Ureter (tissue), 1 donor: ENCODE measurements at places on chromosomes 11 and 22.

DNA sequence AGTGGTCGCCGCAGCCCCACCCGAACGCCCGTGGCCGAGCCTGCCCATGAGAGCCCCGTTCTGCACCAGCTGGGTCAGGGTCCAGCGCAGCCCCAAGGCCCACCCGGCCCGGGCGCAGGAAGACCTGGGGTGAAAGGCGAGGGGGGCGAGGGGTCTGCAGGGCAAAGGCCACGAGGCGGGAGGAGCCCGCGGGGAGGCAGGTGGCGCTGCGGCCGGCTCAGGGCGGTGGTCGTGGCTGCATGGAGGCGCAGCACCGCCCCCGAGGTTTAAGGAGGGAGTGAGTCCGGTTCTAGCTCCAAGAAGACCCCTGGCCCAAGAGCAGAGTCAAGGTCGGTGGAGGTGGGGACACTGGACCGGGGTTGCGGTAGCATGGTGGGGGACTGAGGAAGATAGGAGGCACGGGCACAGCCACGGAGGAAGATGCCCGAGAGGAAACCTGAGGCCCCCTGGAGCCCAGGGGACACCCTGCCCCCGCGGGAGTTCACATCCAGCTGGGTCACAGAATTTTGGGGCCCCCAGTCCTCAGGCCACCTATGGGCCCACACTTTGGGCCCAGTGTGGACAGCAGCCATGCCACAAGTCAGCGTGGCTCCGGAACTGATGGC, 514 bp upstream of the HDAC10 start:
- no peak for DNase-seq

- DNase-seq: no peak
Observed at GRCh38 chr11:79028225-79028624, 412.6 kb downstream of the TENM4 start.

DNA sequence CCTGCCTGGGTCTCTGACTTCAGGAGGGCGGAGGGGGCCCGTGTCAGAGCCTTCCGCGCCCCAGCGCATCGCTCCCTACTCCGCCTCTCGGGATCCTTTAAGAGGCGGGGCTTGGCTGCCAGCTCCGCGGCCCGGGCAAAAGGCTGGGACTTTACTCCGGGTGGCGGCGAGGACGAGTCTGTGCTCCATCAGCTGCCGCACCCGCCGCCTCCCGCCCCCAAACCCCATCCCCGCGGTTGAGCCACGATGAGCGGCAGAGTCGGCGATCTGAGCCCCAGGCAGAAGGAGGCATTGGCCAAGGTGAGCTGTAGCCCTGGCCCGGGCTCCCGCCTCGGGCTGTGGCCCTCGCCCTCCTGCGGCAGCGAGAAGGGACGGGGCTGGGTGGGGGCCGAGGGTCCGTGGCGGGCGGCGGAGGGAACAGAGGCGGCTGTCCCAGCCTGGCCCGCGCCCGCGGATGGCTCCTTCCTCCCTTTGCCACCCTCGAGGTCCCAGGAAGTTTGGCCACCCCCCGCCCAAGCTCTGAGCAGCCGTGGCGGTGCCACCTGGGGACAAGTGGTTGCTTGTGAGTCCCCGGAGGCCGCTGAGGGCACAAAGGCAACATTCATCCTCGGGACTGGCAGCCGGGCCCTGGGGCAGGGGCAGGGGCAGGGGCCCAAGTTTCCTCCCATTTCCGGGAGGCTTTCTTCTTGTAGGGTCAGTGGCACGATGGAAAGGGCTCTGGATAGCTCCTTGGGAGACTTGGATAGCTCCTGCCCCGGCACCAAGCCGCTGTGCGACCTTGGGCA, at the start of gene SEC14L2:
TSS of gene SEC14L2 (plus strand) at position 148 of the 785 bp plus-strand sequence. CDS start at position 247, 99 bp downstream.
- peak; percentile 64 for DNase-seq

DNA sequence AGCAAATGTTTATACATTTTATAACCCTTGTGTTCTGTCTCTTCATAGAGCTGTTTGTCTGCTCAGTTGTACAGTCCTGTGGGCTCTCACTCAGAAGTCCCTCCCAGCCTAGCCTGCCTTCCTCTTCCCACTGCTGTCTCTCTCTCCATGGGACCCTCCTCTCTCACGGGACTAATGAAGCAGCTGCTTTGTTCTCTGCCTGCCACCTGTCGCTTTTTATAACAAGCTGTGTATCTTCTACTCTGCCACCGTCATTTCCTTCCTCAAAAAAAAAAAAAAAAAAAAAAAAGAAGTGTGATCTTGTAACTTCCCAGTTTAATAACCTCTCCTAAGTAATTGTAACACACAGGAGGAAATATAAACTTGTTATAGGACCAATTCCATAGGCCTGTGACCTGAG, 92.2 kb upstream of the ALKBH3 start:
- DNase-seq: no peak

GRCh38 chr22:24532075-24532474, 22.9 kb downstream of the GUCD1 start:
- DNase-seq: no peak

GRCh38 chr22:43957871-43958270, 2.6 kb downstream of the SAMM50 start:
- DNase-seq: no peak

DNA sequence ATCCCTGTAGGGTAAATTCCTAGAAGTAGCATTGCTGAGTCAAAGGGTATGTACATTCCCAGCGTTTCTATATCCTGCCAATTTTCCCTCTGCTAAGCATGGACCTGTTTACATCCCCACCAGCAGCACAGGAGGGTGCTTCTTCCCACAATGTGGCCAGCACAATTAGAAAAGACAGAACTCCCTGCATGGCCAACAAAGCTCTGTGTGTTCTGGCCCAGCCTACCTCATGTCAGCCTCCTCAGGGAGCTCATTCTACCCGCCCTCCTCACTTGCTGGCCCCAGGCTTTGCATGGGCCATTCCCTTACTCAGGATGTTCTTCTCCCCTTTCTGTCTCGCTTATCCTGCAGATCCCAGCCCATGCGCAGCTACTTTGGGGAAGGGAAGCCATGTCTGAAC, 186.1 kb downstream of the DSCAML1 start:
- no peak for DNase-seq

DNA sequence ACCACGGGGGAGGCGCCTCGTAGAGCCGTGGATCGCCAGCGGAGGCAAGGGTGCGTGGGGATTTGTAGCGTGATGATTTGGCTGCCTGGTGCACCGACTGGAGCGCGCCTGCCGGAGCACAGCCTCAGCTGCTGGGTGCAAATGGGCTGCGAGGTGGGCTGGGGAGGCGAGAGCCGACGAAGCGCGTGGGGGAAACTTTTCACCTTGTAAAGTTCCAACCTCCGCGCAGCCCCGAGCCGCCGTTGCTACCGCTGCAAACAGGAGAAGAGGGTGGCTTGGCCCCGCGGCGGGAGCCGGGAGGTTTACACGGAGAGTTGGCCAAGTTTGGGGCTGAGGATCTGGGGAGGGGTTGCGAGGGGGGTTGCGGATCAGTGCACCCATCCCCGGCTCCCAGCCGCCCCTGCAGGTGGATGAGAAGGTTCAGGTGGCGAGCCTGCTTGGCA, 528 bp downstream of the FAT3 start:
- peak; percentile 42 for DNase-seq

DNA sequence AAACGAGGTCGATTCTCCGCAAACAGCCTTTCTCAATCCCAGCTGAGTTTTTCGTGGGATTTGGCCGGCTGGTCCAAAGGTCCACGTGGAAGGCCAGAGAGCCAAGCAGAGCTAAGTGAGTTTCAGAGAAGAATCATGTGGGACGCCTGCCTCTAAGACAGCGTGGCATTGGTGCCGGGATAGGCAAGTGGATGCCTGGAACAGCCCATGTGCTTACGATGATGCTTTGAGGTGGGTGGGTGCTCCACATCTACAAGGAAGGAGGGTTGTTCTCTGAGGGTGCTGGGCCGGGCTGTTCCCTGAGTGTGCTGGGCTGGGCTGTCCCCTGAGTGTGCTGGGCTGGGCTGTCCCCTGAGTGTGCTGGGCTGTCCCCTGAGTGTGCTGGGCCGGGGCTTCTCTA, 41.4 kb downstream of the MUC2 start:
- no peak for DNase-seq

DNA sequence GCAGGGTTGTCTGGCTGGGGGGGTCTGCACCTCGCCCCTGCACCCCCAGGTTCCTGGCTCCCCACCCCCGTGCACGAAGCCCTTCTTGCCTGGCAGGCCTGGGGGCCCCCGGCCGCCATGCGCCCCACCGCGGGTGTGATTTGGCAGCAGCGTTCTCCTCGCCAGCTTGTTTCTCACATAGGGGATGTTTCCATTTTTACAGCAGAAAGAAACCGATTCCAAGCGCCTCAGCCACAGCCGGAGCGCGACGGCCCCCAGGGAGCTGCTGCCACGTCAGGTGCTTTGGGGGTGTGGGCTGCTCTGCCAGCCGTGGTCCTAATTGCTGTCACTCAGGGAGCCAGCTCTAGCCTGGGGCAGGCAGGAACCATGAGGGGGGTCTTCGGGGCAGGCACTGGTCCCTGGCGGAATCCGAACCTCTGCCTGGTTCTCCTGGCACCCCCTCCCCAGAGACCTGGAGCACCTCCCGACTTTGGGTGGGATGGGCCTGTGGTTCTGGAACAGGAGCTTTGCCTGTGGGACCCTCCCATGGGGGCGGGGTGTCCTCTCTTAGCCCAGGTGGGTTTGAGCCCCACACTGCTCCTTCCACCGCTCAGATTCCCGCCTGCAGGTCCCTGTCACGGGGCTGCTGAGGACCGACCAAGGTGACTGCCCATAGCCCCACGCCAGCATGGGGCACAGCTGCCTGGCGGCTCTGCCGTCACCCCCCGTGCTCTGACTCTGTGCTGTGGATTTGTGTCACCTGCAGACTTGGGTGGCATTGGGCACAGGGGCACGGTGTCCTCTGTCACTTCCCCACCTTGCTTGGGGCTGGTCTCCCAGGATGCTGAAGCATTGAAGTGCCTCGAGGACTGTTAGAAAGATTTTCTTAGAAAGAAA, 54.0 kb downstream of the RTN4R start:
- DNase-seq: no peak

GRCh38 chr11:95222817-95223216, 8.2 kb downstream of the SESN3 start:
- DNase-seq: no peak

GRCh38 chr22:47284360-47284759, 521.9 kb downstream of the TBC1D22A start:
- no peak for DNase-seq

DNA sequence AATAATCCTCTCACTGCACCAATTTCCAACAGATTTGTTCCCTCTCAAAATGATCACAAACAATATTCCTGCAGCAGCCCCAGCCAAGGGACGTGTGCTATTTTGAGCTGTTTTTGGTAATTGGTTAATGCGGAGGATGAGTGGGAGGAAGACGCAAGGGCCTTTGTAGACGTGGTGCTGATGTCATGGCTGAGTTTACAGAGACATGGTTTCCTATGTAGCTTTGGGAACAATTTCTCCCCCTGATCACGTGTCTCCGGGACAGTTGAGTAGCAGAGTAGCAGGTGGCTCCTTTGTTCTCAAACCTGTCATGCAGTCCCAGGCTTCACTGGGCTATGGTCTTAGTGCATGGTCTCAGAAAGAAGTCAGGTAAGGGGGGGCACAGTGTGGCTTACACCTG, 183.2 kb upstream of the NECTIN1 start:
- no peak for DNase-seq

DNA sequence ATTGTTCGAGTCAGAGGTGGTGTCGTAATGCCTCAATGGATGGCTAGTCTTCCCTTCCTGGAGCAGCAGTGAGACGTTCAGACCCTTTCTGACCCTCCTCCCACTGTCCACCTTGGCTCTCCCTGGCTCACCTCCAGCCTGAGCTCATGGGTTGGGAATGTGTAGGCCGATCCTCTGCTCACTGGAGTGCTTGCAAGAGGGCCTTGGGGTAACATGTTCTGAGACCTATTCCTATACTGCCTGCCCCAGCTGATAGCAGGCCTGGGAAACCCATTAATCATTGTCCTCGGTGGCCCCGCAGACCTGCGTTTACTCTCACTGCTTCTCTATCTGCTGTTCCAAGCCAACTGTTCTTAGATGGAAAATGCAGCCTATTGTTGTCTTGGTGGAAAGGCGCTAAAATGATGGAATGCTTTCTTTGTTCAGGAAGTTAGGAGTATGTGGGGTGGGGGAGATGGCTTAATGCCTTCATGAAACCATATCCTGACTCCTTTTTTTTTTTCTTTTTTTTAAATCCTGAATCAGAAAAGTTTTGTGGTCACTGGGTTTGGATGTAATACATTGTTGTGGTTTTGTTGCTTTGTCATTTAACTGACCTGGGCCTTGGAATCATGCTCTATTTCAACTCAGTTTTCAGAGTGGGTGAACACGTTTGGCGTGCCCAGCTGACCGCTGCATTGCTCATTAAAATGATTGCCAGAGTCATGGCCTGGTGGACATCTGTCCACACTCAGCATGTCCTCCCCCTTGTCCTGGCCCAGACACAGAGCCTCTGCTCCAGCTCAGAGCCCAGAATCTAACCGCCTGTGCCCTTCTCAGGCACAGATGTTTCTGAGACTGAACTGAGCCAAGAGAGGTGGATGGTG, 72.5 kb downstream of the MICAL2 start:
- DNase-seq: no peak

GRCh38 chr11:134124660-134125451, 56.0 kb downstream of the JAM3 start:
- DNase-seq: no peak

- DNase-seq: no peak
Observed at GRCh38 chr22:21936151-21936775, 16.4 kb downstream of the PPM1F start.

DNA sequence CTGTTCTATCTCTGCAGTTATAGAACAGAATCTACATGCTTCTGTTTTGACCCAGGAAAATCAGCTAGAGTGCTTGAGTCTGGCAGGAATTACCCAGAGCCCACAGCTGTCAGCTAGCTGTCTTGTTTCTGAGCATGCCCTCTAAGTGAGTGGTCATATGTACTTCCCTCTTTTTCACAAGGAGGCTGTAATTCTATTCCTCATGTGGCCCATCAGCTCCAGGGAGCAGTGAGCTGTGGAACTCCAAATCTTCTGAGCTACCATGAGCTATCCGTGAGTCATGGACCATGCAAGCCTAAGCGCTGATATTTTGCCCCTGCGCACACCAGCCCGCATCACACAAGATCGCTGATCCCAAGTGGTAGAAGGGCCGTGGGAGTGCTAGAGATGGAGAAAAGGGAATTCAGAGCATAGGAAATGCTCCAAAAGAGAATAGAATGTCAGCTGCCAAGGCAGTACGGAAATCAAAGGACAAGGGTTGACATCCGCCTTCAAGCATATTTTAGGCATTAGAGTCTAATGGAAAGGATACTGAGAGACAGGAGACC, 5.4 kb downstream of the FJX1 start:
- DNase-seq: no peak

DNA sequence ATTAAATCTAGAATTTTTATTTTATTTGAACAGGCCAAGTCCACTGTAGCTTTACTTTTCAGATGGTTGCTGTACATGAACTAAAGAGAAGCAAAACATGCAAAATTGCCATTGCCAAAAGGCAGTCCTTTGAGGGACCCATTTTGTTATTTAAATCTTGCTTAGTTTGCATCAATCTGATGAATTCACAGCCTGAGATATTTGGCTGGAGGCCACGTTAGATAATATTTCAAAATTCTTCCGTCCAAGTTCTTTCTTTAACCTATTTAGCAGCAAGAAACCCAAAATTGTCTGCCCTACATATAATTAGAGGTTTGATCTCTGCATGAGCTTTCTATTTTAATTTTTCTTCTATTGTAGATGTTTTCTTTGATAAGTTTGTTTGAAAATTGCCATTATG, 1706.9 kb upstream of the RAG2 start:
- DNase-seq: no peak
